ENCODE measurements at places on chromosomes 3 and 15.

DNA sequence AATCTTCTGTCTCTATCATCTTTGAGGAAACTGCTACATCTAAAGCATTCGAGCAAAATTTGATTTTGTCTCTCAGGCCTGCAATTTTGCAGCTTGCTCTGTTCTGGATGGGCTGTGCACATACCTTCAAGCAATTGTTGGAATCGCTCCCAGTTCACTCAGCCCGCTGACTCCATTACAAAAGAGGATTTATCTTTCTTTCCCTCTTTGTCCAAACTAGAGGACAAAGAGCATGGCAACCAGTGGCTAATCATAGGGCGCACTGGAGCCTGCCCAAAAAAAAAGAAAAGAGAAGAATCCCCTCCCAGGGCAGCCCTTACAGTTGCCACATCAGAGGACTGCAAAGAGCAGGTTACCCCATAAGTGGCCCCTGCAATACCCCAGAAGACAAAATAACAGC, 49.0 kb upstream of the DUT start:
- no peak for DNase-seq

DNA sequence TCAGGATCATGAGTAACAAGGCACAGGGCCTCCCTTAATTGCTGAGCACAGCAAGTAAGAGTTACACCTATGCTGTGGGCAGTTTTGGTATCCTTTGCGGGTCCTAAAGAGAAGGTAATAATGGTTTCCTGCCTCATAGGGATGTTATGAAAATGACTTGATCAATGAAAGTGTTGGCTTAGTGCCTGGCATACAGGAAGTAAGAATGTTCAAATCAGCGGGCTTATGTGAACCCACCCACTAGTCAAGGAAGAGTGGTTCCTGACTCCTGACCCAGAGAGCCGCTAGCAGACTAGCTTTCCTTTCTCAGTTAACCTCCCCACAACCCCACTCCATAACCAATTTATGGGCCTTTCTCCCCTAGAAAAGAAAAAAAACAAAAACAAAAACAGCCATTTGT, 5.2 kb upstream of the ADAMTS9 start:
- no peak for DNase-seq

- no peak for DNase-seq
Measured at GRCh38 chr3:143975554-143976152, 4.0 kb downstream of the DIPK2A start.

GRCh38 chr3:135887220-135887619, 78.3 kb upstream of the PPP2R3A start:
- DNase-seq = no peak

DNA sequence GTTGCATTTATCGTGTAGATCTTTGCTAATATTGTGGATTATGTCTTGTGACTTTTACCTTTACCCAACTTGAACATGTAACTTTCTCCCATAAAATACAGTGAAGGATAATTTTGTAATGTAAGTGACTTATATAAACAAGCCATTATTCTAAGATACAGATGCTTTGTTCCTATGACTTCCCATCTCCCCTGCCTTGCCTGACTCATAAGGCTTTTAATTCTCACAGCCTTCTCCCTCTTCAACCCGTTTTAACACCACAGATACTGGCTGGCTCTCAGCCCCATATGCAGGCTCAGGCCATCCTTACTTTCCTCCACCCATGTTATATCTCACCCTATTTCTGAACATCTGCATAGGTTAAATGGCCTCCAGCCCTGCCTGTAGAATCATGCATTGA, 4.1 kb downstream of the CCNDBP1 start:
- DNase-seq = no peak

- no peak for DNase-seq
Measured at GRCh38 chr3:65352951-65353350, 665.2 kb upstream of the ADAMTS9 start.

All from activated CD4-positive, alpha-beta T cell treated with anti-CD3 and anti-CD28 coated beads for 24 hours (primary cell).